ENCODE measurements at places on chromosomes 12 and 14.

DNA sequence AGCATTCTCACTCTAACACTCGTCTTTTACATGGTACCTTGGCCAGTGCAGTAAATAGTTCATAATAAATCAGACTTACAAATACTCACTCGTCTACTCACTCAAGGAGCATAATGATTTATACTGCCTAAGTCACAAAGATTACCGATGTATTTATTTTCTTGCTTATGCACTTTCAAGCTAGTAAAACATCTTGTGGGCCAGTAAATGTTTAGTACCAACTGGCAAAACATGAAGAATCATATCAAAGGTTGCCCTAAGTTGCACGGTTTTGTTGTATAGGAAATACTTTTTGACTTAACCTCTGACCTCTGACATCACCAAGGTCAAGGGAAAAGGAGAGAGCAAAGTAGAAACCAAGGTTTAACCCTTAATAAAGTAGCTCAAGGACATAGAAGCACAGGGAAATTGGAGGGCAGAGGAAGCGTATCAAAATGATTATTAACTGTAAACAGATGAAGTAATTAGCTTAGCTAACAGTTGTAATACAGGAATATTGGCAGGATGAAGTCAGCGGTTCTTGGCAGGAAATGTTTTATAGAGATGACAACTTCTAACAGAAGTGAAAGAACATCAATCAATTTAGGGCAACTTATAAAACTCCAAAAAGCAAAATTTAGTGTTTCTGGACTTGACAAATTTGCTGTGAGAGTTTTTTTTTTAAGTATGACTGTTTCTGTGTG lies 131.9 kb downstream of the HMGA2 start:
- DNase-seq, result peak; percentile 44

GRCh38 chr12:91383099-91383498 lies 200.5 kb upstream of the DCN start:
- DNase-seq, result peak; percentile 33

DNA sequence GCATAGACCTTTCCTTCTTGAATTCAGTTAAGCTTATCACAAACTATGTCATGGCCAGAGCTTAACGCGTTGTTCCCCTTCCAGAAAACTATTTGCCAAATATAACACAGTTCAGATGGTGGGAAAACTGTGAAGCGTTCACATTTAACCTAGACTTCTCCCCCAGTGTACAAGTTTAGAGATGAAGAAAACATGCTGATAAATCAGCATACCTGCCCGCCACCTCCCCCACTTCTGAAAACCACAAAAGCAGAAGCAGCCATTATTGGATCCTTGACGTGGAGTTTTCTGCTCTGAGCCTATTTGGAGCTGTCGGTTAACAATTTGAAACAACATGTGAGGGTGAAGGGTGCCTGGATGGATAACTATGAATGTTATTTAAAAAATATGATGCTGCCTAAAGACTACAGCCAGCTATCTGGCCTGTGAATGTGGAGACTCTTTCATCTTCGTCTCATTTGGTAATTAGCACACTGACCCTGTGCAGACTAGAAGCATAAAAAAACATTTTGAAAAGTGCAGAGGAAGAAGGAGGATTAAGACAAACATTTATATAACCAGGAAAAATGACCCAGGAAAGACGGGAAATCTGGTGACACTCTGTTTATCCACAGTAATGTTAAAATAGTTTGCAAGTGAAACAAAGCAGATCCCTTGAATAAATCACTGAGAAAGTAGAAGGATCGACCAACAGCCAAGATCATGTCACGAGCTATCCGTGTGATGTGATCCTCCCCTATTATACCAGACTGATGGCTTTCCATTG lies 408.2 kb downstream of the AEBP2 start:
- DNase-seq, result peak; percentile 51

DNA sequence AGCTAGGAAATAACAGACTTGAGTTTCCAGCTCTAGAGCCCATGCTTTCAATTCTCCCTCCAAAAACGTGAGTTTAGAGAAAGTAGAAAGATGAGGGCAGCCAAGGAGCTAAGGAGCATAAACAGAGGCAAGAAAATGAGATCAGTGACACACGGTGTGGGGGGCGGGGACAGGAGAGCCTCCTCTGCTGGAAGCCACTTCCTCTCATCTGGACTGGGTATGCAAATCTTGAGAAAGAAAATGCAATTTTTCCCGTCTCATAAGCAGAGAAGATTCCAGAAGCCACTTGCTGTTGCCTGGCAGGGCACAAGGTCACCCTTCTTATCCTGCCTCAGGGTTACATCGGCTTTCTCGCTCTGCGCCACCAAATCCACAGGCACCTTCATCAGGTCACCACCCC lies 6.0 kb downstream of the OR10P1 start:
- DNase-seq, result no peak

DNA sequence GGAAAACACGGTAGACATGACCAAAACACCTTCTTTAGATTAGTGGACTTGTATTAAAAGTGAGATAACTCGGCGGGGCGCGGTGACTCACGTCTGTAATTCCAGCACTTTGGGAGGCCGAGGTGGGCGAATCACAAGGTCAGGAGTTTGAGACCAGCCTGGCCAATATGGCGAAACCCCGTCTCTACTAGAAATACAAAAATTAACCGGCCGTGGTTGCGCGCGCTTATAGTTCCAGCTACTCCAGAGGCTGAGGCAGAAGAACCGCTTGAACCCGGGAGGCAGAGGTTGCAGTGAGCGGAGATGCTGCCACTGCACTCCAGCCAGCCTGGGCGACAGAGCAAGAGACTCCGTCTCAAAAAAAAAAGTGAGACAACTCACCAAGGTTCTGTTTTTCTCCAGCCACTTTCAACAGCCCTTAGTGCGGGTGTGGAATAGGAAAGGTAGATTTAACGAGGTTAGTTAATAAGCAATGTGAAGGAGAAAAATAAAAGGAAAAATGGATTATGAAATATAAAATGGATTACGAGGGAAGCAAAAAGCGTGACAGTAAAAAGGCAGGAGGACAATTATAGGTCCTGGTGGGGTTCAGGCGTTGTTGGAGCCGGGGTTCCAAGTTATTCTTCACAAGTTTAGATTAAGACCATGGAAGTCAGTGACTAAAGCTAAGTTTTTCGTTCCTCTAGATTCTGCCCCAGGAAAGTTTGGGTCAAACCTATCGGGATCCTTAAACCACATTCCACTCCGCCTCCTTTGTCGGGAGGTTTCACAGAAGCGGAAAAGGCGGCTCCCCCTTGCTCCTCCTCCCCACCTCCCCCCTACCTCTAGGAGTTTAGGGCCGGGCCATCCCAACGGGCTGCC lies 534 bp downstream of the PPP2R3C start:
- DNase-seq, result no peak

DNA sequence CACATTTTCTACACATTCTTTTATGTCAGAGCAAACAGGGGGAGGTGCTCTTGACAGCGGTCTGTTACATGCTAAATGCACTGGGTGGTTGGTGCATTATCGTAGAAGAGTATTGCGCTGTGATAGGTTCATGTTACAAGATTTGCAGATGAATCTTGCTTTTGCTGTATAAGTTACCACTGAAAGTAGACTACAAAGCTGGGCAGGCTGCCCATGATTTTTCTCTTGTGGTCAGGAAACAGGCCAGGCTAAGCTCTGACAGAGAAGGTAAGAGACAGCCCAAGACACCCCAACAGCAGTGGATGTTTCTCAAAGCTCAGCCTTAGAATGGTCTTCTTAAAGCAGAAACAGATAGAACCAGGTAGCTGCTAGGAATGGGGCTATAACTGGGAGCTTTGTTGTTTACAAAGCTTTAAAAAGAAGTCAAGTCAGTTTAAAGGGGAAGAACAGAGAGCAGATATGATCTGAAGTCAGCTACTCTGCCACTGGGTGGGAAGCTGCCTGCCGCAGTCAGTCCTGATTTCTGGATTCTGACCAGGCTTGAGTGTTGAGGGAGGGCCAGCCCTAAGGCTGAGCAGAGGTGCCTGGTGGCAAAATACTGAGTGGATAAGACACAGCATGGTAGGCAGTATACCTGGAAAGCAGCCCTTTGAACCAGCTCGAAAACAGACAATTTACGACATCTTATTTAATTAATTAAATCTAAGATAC lies 9.4 kb downstream of the KCNA1 start:
- DNase-seq, result peak; percentile 45

- no peak for DNase-seq
Observed at GRCh38 chr12:27901959-27902358, 70.6 kb downstream of the PTHLH start.

GRCh38 chr12:67193704-67194103 lies 75.5 kb upstream of the CAND1 start:
- peak; percentile 3 for DNase-seq

- DNase-seq, result no peak
Observed at GRCh38 chr14:94102768-94103482, 7.6 kb upstream of the IFI27 start.

DNA sequence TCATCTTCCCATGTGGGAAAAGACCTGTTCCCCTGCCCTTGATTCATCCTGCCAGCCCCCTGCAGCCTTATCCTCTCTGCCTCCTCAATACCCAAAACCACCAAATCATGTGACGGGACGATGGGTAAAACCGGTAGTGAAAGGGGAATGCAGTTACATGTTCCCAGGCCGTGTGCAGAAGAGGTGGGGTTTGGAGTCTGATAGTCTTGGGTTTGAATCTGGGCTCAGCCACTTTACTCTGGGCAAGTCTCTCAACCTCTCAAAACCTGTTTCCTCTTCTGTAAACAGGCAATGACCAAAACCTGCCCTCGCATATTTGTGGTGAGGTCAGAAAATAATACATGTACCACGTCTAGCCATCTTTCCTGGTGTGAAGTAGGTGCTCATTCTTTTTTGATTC lies 123.0 kb downstream of the PLXNC1 start:
- DNase-seq, result no peak

GRCh38 chr14:35222872-35223466 lies 69.2 kb upstream of the PSMA6 start:
- DNase-seq, result no peak

DNA sequence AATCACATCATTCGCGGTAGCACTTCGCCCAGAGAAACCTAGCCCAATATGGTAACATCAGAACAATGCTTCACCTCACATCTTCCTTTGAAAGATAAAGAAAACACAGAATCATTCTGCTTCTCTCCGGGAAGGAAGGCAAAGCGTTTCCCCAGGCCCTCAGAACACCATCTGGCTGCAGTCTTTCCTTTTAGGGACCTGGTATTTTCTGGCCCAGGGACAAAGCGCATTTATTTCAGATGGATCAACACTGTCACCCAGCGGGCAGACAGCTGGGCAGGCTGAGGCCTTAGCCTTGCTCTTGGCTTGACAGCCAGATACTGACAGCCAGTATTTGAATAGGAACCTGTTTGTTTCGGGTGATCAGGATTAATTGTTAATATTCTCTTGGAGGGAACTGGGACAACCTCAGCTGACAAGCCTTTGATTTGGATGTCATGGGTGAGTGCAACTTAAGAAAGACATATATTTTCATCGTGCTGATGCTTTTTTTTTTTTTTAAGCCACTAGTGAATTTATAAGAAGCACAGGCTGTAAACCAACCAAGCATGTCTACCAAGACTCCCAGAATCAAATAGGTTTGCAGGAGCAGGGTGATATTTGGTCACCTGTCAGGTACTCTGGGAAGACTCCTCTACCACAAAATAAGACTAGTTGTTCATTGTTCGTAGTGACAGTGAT lies 118.9 kb downstream of the VEZT start:
- peak; percentile 91 for DNase-seq

GRCh38 chr12:16530268-16530850 lies 75.6 kb downstream of the LMO3 start:
- no peak for DNase-seq

- DNase-seq, result no peak
Observed at GRCh38 chr12:4302881-4303280, 18.1 kb upstream of the TIGAR start.

DNA sequence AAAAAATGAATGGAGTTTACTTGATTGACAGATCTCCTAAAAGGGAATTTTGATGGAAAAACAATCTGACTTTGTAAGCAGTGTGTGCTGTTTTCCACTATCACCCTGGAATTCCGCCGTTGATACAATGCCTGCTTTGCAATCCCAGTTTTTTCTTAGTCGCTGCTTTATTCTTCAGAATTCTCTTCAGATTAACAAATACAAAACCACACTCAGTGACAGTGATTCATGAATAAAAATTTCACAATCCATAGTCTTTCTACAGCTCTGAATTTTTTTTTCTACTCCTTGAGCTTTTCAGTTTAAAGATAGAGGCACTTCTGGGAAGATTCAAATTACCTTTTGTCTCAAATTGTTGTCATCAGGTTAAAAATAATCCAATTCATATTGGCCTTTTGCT lies 44.6 kb upstream of the KITLG start:
- peak; percentile 49 for DNase-seq

DNA sequence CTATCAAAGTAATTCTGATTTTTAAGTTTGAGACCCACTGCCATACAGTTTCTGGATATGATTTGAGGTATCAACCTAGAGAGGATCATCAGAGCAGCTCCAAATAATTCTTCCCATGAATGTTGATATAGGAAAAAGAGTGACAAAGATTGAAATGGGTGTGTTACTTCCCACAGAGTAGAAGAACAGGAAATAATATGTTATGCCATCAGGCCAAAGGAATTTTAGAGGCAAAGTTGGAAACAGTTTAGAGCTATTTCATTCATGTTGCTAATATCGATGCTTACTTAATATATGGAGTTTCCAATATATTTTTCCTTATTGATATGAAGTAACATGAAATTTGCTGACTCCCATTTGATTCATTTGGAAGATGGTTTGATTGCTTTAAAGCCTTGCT lies 8.9 kb upstream of the MSRB3 start:
- no peak for DNase-seq

DNA sequence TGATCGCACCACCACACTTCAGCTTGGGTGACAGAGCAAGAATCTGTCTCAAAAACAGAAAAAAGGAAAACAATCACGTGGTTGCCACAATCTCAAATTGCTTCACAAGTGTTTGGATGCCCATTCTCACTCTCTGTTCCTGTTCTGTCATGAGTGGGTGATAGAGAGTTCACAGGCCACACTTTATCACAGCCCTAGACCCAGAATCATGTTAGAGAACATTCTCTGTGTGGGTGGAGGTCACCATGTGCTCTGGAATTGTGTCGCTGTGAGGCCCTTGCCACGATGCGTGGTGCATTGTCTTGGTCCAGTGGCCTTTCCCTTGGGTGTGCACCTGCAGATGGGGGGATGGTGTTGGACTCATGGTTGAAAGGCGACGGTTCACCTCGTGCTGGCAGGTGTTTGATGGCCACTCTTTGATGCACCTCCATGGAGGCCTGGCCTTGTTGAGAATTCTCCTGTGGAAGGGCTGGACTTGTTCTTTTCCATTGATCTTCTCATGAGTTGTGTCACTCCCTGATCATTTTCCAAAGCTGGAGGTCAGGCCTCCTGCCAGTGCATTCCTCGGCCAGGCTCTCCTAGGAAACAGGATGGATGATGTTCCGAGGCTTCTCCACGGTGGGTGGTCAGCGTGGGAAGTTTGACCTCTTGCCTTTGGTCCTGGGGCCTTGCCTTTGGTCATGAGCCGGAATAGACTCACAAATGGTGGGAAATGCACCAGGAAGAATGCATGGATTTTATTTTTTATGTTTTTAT lies 91.9 kb downstream of the SLC24A4 start:
- DNase-seq, result no peak

DNA sequence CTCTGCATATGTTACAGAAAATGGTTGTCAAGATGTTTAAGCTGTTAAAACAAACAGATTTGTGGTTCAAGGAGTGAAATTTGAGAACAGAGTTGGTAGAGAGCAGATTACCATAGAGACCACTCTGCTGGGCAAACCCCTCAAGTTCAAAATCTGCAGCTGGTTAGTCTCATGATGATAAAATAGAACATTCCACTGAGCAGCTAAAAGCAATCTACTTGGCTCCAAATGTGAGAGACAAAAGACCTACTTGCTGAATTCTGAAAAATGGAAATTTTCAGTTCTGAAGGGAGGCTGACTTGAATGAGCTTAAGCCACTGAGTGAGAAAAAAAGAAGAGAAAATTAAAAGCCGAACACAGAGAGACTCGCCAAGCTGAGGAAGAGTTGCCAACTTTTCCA lies 519.3 kb downstream of the NOVA1 start:
- no peak for DNase-seq

All from fibroblast of skin of left quadriceps (primary cell).